ENCODE measurements at places on chromosomes 16 and 17. TPM values are rescaled to one million over a fixed set of nuclear protein-coding genes. Genes with fewer than 3 reads are reported as not detected.

MEIOC gene
- not detected for total RNA-seq

ALDOC gene
- 17.8 TPM for total RNA-seq

HEXIM1 gene
- total RNA-seq, result 17.9 TPM

ATP6V0A1 gene
- total RNA-seq, result 38.4 TPM

CDH3 gene
- total RNA-seq, result 0.10 TPM

Measured in mononuclear cell (primary cell).